Heart right ventricle (tissue), 16 donors: ENCODE measurements at places on chromosomes 4 and X. TPM values are rescaled to one million over a fixed set of nuclear protein-coding genes. Genes with fewer than 3 reads are reported as not detected.

- DNase-seq, result no peak
Observed at GRCh38 chrX:45716750-45717149, 516.1 kb upstream of the DIPK2B start.

The TBC1D9 gene
- total RNA-seq, result 20.3 TPM

DNA sequence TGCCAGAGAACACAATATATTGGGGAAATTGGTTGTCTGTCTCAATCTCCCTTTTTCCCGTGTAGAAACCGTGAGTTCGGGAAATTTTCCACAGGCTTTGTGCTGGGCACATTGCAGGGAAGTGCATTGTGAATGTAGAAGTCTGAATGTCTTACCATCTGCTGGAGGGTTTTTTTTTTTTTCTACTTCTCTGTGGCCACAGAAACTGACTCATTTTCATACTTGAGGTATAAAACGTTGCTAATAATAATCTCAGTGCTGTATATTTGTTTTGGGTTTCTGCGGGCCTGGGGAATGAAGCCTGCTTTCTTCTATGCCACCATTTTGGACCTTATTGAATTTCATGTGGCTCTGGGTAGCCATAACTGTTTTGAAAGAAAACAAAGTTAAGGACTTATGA lies 1001.2 kb downstream of the STIM2 start:
- no peak for DNase-seq

The STEEP1 gene
- 20.8 TPM for total RNA-seq

The PAK3 gene
- 0.40 TPM for total RNA-seq
